ENCODE measurements at places on chromosomes 11 and 22.
A peak's percentile ranks its signal among the peaks of the same experiment; 100 is the strongest.

- DNase-seq: no peak
Measured at GRCh38 chr22:29625090-29625825, 21.8 kb downstream of the NF2 start.

DNA sequence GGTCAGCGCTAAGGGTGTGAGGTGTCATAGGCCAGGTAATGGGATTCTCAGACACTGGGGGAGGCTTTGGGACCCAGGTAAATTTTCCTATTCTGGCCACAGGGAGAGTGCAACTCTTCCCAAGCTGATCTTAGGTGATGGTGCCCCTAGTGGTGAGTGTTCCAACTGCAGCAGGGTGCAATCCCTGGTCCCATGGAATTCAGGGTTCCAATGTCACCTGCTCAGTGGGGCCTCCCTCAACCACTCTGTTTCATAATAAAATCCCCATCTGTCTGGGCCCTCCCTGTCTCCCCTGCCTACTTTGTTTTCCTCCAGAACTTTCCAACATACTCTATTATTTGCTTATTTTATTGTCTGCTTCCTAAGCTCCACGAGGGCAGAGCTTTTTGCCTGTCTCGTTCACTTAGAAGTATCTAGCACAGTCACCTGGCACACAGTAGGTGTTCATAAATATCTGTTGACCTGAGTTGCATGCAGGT, 2.9 kb upstream of the SGSM1 start:
- DNase-seq: no peak

GRCh38 chr11:57781529-57781943, 19.9 kb downstream of the CTNND1 start:
- no peak for DNase-seq

- DNase-seq: peak; percentile 40
Measured at GRCh38 chr11:120336641-120337354, 585 bp downstream of the ARHGEF12 start.

DNA sequence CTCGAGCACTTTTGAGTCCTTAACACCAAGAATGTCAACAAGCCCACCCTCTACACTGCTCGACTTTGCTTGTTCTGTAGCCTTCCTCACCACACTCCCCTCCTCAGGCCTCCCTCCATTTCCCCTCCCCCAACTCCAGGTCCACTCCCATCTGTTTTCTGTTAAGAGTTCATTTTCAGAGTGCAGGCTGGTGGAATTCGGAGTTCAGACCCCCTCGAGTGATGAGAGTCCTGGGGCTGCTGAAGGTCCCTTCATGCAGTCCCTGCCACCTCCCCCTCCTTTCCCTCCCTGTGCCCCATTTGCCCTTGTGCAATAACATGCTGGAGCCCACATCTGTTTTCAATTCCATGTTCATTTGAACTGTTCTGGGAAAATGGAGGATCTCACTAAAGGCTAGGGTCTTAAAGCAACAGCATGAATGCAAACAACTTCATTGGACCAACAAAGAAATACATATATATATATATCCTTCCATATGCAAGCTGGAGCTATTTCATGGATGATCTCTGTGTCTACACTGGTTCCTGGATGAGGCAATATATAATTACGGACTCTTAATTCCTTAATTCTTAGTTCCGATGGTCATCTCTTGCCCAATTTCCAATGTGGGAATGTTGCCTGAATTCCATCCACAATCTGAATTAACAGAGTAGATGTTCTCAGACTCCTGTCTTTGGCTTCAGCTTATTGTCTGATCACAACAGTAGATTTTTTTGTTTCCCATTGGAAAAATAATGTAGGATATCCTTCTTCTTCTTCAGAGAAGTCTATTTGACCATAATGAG, 340.4 kb downstream of the ETS1 start:
- no peak for DNase-seq

DNA sequence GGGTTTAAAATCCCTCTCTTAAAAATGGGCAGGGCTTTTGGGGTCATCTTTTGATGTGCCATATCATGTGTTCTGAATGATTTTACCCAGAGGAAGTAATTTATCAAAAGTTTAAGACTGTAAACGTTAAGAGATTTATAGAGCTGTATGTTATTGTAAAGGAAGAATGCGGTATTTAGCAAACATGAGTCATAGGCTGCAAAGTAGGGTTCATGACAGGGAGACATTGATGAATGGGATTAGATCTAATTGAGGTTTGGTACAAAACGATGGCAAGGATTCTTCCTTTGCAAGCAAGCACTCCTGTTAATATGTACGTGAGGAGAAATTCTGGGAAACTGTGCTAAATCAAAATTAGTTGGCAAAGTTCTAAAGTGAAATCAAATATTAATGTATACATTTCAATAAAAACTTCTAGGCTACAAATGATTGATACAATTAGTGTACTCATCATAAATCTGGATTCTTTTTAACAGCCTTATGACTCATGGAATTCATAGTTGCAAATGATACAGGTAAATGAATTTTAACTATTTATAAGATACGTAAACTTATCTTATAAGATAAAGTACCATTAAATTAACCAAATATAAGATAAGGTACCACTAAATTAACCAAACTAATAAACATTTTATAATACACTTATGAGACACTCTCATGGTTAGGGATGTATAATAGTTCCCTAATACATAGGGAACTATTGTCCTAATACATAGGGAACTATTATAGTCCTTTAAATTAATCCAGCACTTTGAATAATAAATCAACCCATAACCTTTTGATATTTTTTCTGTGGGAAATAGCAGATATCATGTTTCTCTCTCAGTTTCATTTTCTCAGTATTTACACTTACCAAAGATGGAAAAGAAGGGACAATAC, 58.4 kb downstream of the KIF18A start:
- DNase-seq: no peak

GRCh38 chr11:71456294-71456693, 3.3 kb downstream of the NADSYN1 start:
- DNase-seq: no peak

DNA sequence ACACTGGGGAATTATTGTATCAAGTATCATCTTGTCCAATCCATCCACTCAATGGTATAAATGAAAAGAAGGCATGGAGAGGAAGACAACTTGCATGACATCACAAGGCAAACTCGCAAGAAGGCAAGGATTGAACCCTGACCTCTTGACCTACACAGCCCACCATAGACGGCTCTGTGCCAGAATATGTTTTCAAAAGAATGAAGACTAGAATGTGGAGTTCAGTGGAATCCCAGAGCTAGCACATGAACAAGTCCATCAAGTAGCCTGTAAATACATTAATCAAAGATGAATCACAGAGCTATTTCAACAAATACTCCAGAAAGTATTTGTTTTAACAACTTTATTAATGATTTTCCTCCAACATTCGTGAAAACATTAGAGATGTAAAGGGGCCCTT, 189.7 kb downstream of the GUCY1A2 start:
- DNase-seq: no peak

DNA sequence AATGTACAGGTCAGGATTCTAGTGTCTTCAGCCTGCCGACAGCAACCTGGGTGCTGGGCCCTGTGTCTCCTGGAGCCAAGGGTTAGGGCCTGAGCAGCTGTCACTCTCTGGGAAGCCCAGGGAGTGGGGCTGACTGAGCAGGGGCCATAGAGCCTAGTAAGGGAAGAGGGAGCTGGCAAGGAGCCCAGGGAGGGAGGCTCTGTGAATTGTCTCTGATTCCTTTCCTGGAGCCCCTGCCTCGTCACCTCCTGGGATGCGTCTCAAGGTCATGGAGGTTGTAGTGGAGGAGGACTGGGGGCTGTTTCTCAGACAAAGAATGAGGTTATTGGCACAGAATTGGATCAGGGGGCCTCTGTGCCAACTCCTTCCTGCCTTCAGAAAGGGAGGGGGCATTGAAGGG, 11.8 kb downstream of the SOX10 start:
- DNase-seq: no peak

GRCh38 chr11:35810045-35810645, 133.7 kb upstream of the LDLRAD3 start:
- no peak for DNase-seq

- DNase-seq: no peak
Measured at GRCh38 chr11:79242616-79243015, 198.2 kb downstream of the TENM4 start.

GRCh38 chr22:17086788-17087497, 2.1 kb downstream of the IL17RA start:
- DNase-seq: no peak

GRCh38 chr11:100855466-100856067, 168.5 kb downstream of the ARHGAP42 start:
- DNase-seq: no peak

DNA sequence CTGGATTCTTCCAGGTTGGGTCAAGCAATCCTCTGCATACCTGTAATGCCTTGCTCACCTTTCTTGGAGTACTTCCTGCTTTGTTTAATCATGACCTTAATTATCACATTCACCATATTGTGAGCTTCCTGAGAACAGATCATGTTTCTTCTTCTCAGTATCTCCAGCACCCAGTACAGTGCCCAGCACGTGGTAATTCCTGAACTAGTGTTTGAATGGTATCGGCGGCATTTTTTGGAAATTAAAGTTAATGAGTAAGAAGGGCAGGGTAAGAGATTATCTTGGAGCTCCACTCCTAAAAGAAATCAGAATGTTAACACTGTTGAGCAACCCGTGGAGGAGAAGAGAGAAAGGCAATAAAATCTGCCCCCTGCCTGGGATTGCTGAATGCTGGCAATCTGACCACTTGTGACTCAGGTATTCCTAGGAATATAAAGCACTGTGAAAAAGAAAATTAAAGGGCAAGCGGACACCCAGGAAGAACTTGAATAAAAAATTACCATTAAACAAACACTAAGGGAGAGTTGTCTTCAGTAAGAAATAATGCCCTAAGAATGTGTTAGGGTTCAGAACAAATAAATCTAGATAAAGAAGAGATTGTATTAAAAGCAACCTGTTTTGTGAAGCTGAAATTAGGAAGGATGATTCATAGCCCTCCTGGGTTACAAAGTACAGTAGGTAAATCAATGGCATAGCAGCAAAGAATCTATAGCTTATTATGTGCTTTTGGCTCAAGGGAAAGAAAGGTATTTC, 92.9 kb downstream of the PDHX start:
- DNase-seq: no peak

- DNase-seq: no peak
Measured at GRCh38 chr11:73359930-73360742, 16.1 kb upstream of the RELT start.

DNA sequence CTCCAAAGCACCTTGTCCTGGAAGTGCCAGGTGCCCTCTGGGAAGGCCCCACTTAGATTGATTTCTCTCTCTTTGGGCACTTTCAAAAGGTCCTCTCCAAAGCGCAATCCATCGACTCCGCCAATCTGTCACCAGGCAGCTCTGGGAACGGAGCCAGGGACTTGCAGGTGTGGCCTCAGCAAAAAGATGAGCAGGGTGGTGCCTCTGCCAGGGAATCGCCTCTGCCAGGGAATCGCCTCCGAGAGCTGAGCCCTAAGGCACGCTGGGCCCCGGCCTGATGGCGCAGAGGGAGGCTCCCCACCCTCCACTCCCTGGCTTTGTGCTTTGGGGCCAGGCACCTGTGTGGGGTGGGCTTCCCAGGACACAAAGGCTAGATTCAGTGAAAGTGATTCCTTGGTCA, 1391.3 kb downstream of the TBC1D22A start:
- no peak for DNase-seq

GRCh38 chr11:58787903-58788302, 56.2 kb upstream of the GLYAT start:
- no peak for DNase-seq

DNA sequence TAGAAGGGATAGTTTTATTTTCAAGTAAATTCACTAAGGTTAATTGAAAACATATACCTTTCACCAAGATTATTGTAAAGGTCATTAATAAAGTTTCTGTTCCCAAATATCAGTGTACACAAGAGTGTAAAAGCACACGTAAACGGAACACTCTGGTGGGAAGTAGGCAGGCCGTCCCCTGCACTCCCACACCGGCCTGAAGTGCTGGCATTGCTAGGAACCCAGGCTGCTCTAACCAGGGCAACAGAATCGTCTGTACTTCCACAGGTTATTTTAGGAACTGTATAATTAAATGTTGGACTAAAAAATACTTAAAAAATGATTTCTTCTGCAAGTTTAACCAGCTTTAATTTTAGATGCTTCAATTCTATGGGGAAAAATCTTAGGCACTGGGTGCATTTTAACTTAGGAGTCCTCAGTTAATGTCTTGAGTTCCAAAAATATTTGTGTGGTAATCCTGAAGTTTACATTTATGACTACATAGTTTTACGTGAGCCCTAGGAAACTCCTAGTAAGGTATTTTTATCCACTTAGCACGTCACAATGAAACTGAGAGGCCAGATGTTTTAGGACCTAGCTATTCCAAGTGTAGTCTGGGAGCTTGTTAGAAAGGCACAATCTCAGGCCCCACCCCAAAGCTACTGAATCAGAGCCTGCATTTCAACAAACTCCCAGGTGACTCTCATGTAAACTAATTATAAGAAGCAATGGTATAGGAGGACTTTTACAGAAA, 31.2 kb downstream of the KMT5B start:
- DNase-seq: no peak

- peak; percentile 63 for DNase-seq
Measured at GRCh38 chr11:45803971-45804760, 783 bp upstream of the SLC35C1 start.

GRCh38 chr11:35436581-35437250, 17.4 kb upstream of the SLC1A2 start:
- no peak for DNase-seq

GRCh38 chr11:74307434-74307833, 4.0 kb downstream of the P4HA3 start:
- peak; percentile 8 for DNase-seq

DNA sequence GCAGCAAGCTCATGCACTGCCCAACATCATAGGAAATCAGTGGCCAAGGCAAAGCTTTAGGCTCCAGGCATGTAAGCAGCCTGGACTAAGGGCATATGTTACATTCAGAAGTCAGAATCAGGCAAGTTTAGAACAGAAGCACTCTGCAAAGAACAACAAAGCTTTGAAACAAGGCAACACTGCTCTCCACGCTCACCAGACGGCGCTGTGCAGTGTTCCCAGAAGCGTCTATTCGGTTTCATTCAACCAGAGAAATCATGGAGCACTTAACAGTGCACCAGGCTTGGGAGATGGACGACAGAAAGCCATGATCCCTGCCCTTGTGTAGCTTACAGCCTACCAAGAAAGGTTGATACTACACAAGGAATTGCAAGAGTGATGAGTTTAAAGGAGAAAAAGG, 555.8 kb downstream of the BUD13 start:
- no peak for DNase-seq

- DNase-seq: no peak
Measured at GRCh38 chr11:26344647-26345046, 12.7 kb downstream of the ANO3 start.
